Mammary microvascular endothelial cell (primary cell): ENCODE measurements at places on chromosomes 1 and 21. TPM values are rescaled to one million over a fixed set of nuclear protein-coding genes. Genes with fewer than 3 reads are reported as not detected.

The ITSN1 gene
- total RNA-seq = 41.2 and 48.8 TPM in 2 replicates

The FAM177B gene
- not detected in 2 replicates for total RNA-seq

The ALPL gene
- 0.05 and 0.27 TPM in 2 replicates for total RNA-seq

The ADAM30 gene
- total RNA-seq = not detected in 2 replicates

The FAM78B gene
- 0.15 TPM in 1 of 2 replicates, not detected in the other for total RNA-seq

The GRIK3 gene
- total RNA-seq = not detected in 2 replicates

The TFB2M gene
- total RNA-seq = 17.3 and 22.4 TPM in 2 replicates

The VPS72 gene
- total RNA-seq = 51.5 and 63.7 TPM in 2 replicates

The SYT14 gene
- 0.34 and 0.73 TPM in 2 replicates for total RNA-seq
